Suppressor macrophage treated with lipopolysaccharide for 1 hour (primary cell): ENCODE measurements at places on chromosomes 1 and 21.

DNA sequence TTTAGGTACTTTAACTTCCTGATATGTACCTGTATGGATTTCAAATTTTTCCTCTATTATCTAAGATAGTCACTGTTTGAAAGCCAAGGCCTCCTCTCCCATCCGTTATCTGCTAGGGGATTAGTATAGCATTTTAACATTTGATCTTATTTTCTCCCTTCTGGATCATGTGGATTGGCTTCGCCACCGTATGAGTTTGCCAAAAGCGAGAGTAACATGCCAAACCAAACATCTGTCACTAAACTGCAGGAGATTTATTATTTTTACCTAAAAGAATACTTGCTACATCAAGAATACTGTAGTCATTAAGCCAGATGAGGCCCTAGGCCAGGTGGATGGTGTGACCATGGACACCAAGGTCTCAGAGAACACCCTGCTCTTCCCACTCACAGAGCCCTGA lies 28.5 kb upstream of the EEIG2 start:
- no peak for DNase-seq

DNA sequence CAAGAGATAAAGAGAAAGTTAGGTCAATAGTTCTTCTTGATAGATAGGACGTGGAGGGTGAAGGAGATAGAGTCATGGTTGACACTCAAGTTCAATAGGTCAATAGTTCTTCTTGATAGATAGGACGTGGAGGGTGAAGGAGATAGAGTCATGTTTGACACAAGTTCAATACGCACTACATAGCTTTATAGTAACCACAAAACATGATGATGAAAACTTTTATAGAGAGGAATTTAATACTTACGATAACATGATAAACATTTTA lies 5.8 kb upstream of the DDX59 start:
- DNase-seq: no peak

GRCh38 chr1:31828341-31828740 lies 12.5 kb upstream of the SPOCD1 start:
- DNase-seq: no peak

DNA sequence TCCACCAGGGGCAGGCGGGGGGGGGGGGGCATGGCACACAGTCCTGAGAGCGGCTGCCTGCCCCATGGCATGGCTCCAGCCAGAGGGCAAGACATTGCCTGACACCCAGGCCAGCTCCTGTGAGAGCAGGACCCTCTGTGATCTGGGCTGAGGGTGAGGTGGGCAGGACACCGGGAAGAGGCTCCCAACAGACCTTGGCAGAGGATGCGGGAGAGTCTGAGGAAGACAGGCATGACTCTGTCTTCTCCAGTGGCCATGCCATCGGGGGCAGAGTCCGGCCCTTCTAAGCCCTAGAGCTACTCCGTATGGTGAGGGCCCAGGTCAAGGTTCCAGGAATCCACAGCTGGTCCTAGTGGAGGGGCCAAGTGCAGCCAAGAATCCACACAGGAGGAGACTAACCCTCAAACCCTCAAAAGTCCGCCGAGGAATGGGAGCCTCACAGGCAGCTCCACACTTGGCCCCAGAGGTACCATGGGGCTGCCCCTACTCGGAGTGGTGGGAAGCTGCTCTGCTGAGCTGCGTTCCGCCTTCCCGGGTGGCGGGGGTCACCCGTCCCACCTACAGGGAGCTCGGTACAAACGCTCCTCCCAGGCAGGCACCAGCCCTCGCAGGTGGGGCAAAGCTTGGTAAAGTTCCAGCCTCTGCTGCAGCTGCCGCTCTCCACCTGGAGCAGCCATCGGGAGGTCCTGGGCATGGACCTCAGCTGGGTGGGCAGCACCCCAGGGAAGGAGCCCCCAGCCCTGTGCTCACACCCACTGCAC lies 6.5 kb downstream of the ACTRT2 start:
- DNase-seq: no peak

DNA sequence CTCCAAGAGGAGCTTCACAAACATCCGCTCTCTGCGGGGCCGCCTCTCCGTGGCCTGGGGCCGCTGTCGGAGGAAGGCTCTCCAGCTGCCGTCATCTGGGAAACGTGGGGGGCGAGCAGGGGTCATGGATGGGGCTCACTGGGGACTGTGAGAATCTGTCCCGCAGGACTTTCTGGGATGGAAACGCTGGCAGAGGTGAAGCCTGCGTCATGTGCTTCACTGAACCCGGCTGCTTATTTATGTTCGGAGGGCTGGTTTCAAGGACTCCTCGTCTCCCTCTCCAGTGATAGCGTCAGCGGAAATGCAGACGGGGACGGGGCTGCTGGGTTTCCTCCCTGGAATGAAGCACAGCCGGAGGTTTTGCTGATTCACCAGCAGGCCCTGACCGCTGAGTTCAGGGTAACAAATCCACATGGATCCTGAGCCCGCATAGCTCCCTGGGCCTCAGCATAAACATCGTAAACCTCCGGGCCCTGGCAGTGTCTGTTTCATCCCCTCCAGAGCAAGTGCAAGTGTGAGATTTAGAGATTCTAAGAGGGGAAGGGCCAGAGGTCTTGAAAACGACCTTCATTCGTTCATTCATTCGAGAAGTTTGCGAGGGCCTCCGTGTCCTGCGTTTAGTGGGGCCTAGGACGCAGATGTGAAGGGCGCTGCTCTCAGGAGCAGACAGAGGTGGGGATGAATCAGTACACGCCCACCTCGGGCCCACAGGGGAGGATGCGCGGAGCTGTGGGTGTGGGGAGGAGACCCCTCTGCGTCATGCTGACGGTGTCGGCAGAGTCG lies 7.0 kb upstream of the POFUT2 start:
- peak; percentile 50 for DNase-seq
